ENCODE measurements at places on chromosomes 16 and 17.

GRCh38 chr17:39231091-39231561 lies 5.4 kb upstream of the STAC2 start:
- no peak for DNase-seq

DNA sequence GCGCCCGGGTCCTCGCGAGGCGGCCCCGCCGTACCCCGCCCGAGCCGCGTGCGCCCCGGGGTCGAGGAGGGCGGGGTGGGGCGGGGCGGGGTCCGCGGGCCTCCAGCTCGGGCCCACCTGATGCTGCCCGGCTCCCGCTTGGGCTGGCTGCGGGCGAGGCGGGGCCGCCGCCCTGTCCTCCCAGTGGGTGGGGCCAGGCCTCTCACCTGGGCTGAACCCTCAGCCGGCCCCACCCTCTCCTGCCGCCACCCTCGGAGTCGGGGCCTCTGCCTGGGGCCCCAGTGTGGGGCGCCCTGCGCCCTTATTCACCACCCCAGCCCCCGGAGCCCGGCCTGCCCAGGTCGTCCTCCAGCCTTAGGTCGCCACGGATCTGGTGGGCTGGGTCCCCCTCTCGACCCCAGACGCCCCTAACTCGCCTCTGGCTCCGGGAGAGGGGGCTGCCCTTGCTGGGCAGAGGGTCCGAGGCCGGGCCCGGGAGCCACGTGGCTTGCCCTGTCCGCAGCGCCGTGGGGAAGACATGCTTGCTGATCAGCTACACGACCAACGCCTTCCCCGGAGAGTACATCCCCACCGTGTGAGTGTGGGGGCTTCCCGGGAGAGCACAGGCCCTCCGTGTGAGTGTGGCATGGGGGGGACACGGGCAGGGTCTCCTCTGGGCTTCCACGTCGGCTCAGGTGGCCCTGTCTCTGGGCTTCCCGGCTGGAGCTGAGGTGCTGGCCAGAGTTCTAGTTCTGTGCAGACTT lies 578 bp downstream of the RAC3 start:
- peak; percentile 77 for DNase-seq

DNA sequence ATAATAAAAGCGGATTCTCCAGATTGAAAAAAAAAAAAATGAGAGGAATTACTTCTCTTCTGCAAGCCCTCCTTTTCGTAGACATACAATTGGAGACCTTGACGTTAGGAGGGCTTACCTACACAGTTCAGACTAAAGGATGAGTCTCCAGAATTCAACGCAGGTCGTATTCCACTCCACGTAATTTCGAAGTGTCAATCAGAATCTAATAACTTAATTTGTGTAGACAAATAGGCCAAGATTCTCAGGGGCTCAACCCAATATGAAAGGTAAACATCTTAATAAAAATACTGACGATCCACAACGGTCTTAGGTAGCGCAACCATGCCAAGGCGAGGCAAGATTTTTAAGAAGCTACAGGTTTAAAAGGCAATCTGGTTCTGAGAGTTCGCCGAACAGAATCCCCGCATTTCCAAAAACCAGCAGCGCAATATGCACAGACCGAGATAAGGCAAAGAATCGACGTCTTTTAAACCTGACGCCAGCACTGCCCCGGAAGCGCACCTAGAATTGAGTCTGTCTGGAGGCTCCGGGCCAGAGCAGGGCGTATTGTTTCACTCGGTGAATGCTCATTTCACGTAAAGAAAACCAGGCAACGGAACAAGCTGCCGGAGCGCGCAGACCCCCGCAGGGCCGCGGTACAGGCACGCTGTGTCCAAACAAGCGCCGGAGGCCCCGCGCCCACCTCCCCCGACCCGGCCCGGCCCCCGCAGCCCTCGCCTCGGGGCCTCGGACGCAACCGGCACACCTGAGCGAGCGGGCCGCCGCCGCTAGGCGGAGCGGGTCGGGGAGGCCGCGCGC lies 623 bp downstream of the MBTPS1 start:
- peak; percentile 42 for DNase-seq

DNA sequence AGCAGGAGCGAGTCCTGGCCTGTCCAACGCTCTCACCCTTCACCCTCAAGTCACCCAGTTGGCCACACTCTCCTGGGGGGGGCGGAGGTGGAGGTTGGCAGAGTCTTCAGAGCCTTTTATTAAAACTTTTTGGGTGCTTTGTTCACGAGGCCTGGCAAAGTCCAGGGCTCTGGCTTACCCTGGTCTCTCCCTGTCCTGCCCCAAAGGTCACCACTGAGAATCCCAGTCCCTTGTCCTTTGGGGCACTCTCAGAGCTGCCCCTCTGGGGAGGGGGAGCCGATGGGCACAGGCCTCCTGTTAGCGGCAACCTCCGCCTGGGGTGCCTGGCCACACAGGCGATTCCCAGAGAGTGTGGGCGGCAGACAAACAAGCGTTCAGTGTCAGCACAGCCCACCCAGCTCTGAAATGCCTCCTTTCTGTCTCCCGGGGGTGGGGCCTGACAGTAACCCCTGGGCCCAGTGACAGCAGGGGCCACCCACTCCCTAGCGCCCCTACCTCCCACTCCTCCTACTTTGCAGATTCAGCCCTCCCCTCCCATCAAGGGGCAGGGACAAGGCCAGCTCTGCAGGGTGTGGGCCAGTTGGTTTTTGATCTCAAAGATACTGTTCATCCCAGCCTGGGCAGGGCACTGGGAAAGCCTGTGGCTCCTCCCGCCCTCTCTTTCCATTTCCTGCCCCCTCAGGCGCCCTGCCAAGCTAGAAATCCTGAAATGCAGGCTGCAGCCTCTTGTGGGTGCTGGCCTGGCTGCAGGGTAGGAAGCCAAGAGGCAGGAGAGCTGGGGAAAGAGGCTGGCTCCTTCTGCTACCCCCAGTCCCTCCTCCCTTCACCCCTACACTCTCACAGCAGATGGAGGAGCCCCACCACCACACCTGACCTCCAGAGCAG lies 36.6 kb upstream of the EMP2 start:
- no peak for DNase-seq

- DNase-seq = no peak
These were observed 15.4 kb upstream of the KRT24 start for GRCh38 chr17:40718930-40719329.

GRCh38 chr17:39064819-39065218 lies 86.6 kb downstream of the PLXDC1 start:
- DNase-seq = no peak

GRCh38 chr17:2086306-2086705 lies 31.4 kb downstream of the HIC1 start:
- no peak for DNase-seq

- no peak for DNase-seq
These were observed 259.8 kb downstream of the GRIN2A start for GRCh38 chr16:9922441-9922840.

GRCh38 chr16:69267633-69268032 lies 43.5 kb upstream of the VPS4A start:
- no peak for DNase-seq

DNA sequence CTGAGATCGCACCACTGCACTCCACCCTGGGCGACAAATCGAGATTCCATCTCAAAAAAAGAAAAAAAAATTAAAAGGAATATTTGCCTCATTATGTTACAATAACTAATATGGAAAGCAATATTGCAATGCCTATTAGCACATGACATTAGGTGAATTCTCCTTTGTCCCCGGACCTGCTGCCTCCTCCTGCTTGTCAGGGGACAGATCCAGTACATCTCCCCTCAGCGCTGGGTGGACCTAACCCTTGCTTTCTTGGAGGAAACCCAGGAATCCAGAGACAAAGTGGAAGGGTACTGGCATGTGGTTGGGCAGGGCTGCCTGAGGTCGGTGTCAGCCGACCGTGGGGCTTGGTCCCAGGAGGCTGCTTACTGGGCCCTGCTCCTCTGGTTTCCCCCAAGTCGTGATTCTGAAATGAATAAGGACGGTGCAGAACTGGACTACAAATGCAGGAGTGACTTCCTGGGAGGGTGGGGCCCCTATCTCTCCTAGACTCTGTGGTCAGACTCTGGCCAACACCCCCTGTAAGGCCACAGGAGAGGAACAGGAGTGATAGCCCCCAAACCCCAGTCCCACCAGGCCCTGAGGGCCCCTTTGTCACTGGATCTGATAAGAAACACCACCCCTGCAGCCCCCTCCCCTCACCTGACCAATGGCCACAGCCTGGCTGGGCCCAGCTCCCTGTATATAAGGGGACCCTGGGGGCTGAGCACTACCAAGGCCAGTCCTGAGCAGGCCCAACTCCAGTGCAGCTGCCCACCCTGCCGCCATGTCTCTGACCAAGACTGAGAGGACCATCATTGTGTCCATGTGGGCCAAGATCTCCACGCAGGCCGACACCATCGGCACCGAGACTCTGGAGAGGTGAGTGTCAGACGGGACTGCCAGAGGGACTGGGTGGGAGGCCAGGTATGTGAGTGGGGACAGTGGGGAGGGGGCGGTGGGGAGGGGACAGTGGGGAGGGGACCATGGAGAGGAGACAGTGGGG lies at the start of gene HBZ:
TSS of gene HBZ (plus strand) at position 504 of the 988 bp plus-strand sequence. CDS start at position 770, 266 bp downstream.
- no peak for DNase-seq

- DNase-seq = no peak
These were observed 11.8 kb downstream of the SREBF1 start for GRCh38 chr17:17824783-17825614.

- no peak for DNase-seq
These were observed 28.0 kb downstream of the NFAT5 start for GRCh38 chr16:69593751-69594255.

GRCh38 chr16:55434000-55434399 lies 45.0 kb upstream of the MMP2 start:
- no peak for DNase-seq

- peak; percentile 64 for DNase-seq
These were observed 95.0 kb downstream of the PLCG2 start for GRCh38 chr16:81873843-81874752.

- peak; percentile 78 for DNase-seq
These were observed 11.8 kb downstream of the SYT17 start for GRCh38 chr16:19179546-19180490.

GRCh38 chr17:63274146-63274545 lies 172.0 kb downstream of the CYB561 start:
- no peak for DNase-seq

DNA sequence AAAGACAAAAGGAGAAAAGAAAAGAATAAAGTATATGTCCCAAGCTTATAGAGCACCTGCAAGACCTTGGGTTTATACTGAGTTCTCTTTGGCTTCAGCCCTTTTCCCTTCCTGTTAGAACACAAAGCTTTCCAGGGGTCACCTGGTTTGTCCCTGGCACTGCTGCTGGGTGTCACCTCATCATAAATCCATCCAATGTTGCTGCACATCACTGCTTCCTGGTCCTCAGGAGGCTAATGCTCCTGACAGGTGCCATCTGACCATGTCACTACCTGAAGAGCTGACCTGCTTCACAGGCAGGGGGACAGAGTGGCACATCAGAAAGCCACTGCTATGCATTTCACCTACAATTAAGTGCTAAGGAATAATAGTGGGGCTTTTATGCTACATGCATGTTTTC lies 164.6 kb upstream of the ELAC2 start:
- peak; percentile 15 for DNase-seq

DNA sequence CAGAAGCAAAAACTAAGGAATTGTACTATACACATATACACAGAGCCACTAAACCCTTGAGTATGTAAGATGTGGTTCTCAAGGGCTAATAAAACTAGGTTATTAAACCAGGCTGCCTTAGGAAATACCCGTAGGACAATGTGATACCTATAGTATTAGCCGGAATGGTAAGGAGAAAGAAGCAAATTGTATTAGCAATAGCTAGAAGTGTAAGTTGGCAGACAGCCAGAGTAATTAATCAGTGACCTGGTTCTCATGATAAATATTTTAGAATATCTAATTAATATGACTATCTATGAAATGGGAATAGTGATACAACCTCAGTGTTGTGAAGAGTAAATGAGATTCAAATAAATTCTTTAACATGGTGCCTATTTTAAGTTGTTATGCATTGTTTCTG lies 18.6 kb downstream of the GDPD1 start:
- no peak for DNase-seq

- no peak for DNase-seq
These were observed 23.9 kb downstream of the MAPT start for GRCh38 chr17:45918241-45918745.

- no peak for DNase-seq
These were observed 178.7 kb downstream of the SNX29 start for GRCh38 chr16:12155235-12155634.

DNA sequence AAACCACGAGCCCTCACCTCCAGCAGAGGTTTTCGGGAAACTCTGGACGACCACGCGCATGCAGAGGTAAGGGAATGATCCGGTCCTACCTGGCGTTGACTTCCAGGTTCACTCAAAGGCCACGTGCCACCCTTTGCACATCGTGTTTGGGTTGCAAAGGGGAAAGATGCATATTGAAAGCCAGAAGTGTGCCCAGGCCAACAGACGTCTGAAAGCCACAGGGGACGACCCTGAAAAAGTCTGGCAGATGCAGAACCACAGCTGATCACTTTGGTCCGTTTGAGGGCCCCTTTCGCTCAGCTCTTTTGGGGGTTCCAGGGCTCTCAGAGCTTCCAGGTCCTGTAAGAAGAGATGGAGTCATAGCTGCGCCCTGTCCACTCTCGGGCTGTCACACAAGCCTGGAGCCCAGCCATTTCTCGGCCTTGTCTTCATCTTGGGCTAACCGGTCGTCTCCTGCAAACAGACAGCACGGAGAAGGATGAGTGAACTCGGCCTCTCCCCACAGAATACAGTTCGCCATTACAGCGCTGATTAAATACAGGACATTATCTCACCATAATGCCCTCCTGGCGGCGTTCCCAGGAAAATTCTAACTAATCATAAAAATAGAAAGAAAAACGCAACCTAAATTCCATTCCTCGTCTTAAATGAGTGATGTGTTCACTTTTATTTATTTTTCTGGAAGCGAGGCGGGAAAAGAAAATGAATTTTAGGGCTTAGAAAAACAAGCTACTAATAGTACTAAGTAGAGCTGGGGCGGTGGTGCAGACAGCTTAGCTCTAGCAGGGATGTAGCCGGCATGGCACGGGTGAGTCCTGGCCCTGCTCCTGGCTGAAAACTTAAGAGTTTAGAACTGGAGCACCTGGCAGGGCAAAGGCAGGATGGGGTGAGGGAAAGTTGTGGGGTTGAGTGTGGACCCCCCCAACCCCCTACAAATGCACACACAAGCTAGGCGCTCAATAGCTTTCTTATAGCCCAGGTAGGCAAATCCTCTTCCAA lies 45.5 kb upstream of the ZFHX3 start:
- no peak for DNase-seq

DNA sequence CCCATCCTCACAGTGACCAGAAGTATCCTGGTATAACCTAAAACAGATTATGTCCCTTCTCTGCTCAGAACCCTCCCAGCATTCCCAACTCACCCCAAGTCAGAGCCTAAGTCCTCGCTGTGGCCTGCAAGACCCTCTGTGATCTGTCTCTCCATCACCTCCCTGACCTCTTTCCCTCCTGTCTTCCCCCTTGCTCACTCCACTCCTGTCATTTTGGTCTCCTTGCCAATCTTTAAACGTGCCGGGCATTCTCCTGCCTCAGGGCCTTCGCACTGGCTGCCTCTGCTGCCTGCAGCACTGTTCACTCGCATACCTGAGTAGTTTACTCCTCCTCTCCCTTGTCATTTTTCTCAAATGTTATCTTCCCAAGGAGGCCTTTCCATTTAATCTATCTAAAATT lies 97.7 kb downstream of the GSG1L start:
- DNase-seq = no peak

- DNase-seq = no peak
These were observed 12.2 kb upstream of the OSGIN1 start for GRCh38 chr16:83940630-83941378.

Measured in HuH-7 (cell line).